ENCODE measurements at places on chromosomes 12 and 14.

- no peak for DNase-seq
Observed at GRCh38 chr12:26406813-26407212, 211.4 kb downstream of the SSPN start.

GRCh38 chr12:118189741-118190191 is 53.8 kb downstream of the PEBP1 start:
- no peak for DNase-seq

- no peak for DNase-seq
Observed at GRCh38 chr14:94379291-94380224, 8.8 kb downstream of the SERPINA1 start.

DNA sequence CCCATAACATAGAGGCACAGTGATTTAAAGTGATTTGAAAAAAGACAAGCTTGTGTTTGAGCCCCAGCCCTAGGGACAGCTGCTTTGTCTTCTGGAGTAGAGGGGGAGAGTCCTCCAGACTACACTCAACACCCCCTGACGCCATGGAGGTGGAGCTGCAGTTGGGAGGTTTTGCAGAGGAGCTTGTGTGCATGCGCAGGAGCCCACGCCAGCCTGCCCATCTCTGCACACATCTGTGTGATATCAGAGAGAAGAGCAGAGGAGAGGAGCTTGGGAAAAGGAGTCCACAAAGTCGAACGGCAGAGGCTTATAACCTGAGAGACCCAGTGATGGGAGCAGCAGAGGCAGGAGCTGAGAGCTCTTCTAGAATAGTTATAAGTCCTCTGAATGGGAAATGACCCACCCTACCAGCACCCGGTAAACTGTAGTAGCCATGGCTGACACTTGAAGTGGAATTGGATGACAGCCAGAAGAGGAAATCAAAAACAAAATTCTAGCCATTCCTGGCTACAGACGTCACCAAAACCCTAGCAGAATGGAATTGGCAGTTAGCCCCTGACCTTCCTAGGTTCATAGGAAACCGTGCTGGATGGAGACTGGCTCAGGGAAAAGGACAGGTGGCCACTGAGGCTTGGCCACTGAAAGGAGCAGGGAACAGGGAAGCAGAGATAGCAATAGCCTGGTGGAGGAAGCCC is 185.1 kb upstream of the VASH1 start:
- DNase-seq: peak; percentile 6

DNA sequence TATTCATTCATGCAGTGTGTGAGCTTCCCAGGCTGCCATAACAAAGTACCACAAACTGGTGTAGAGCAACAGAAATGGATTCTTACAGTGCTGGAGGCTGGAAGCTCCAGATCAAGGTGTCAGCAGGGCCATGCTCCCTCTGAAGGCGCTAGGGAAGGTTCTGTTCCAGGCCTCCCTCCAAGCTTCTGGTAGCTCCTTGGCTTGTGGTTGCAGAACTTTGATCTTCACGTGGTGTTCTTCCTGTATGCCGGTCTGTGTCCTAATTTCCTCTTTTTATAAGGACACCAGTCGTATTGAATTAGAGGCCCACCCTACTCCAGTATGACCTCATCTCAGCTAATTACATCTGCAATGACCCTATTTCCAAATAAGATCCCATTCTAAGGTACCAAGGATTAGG is 3.1 kb downstream of the OTUB2 start:
- no peak for DNase-seq
